ENCODE measurements at places on chromosomes 6 and 20.

DNA sequence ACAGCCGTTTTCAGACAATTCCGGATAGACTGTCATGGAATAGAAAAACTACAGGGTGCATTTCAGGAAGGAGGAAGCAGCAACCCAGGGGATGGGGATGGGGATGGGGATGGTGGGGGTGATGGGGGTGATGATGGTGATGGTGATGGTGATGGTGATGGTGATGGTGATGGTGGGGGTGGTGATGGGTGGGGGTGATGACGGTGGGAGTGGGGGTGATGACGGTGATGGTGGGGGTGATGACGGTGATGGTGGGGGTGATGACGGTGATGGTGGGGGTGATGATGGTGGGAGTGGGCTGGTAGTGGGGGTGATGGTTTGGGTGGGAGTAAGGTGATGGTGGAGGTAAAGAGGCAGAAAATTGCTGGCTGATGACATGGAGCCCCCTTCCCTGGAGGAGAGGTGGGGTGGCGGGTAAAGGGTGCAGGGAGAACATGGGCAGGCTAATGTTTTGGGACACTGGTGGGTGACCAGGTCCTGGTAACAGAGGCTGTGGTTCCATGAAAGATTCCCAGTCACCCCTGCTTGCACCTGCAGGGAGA, 17.5 kb downstream of the LAMA5 start:
- DNase-seq: no peak

DNA sequence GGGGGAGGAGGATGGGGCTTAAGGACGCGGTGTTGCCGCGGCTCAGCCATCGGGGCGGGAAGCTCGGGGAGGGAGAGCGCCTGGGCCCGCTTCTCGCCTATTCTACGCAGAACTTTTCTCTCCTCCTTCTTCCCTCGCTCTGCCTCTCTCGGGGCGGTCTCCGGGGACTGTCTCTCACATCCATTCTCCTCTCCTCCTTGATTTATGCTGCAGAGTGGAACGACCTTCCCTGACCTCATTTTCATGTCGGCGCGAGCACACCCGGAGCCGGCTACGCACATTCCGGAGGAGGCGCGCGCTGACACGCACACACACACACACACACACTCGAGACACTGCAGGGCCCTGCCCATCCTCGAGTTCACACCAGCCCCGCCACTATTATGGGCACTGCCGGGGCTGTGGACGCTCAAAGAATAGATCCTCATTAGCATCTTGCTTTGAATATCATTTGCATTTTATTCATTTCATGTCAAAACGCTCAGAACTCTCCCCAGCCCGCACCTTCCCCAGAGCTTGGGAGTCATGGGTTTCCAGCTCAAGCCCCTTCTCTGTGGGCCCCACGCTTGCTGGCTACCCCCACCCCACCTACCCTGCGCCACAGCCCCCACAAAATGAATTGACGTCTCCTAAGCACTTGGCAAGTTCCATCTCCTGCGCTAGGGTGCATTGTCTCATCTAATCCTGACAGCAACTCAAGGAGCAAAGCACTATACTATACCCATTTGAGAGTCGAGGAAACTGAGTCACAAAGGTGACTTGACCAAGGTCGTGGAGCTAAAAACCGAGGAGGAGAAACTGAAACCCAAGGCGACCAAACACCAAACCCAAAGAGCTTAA, 36.8 kb downstream of the NCR2 start:
- DNase-seq: no peak

DNA sequence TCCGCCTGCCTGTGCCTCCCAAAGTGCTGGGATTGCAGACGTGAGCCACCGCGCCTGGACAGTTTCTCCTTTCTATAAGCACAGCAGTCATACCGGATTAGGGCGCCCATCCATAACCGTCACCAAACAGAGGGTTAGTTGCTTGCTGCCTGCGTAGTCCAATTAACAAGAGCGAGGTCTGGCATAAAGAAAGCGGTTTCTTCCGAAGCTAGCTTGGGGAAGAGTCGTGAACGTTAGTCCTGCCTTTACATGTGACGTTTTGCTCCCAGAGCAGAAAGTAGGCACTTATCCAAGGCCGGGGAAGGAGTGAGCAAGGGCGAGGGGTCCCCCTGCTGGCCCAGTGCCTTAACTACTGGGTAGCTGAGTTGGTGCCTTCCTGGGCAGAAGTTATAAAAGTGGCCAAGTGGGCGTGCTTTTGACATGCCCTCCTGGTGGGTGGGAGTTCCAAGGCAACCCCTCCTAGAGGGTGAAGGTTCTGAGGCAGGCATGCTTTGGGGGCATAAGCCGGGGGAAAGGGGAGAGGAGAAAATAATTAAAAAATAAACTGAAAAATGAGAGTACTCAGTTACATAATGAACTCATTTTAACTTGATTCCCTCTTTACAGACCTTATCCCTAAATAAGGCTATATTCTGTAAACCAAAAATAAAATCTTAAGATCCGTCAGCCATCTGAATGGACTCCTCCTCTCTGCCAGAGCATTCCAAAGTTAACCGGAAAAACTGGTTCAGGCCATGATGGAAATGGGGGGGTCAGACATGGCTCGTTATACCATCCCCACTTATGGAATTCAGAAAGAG, 88.0 kb downstream of the FAM217A start:
- peak; percentile 38 for DNase-seq

- no peak for DNase-seq
Observed at GRCh38 chr20:2210646-2211552, 84.9 kb upstream of the TGM3 start.

DNA sequence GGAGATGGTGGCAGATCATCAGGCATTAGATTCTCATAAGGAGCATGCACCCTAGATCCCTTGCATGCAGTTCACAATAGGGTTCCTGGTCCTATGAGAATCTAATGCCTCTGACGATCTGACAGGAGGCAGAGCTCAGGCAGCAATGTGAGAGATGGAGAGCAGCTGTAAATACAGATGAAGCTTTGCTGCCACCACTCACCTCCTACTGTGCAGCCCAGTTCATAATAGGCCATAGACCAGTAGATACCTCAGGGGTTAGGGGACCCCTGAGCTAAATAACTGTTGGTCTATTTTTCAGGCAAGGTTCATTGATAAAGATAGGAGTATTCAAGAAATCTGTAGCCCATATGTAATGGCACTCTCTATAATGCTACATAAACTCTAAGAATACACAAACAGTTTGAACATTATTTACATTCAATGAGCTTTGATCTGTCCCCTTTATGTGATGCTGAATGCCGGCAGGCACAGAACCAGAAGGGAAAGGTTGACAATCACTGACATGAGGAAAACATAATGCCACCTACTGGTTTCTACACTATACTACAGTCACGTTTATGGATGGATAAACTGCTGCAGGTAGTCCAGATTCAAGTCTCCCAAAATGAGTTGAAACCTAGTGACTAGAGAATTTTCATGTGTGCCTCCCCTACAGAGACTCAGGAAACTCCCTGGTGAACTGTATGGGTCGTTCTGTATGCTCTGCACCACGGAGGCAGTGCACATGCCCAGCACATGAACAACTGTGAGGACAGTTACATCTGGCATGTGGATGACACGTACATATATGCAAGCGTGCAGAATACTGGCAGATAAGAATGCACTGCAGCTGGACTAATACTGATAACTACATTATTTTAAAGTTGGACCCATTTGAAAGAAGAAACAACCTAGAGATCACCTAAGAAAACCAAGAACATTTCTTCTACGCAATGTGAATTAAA, 72.0 kb downstream of the DST start:
- no peak for DNase-seq

DNA sequence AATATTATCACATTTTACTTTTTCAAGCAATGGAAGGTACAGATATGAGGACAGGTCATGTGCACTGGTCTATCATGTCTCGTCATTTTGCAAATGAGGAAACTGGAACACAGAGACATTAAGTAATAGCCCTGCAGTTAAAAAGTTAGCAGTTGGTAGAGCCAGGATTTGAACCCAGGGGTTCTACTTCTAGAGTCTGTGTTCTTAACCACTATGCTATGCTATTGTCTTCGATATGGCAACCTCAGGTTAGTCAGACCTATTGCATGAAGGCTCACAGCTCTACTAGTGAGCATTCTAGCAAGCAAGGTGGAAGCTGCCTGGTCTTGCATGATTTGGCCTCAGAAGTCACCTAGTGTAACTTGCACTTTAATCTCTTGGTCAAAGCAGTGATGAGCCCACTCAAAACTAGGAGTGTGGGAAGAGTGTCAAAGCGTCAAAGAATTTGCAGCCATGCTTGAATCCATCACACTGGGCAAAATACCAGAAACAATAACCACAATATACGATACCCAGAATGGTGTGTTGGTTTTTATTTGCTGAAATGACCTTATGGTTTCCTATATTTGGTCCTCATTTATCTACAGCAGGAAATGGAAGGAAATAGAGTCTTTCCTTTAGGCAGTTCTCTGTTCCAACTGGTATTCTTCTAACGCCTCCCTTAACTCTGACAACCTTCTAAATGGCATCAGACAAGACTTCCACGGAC, 20.4 kb upstream of the BMP2 start:
- DNase-seq: no peak

DNA sequence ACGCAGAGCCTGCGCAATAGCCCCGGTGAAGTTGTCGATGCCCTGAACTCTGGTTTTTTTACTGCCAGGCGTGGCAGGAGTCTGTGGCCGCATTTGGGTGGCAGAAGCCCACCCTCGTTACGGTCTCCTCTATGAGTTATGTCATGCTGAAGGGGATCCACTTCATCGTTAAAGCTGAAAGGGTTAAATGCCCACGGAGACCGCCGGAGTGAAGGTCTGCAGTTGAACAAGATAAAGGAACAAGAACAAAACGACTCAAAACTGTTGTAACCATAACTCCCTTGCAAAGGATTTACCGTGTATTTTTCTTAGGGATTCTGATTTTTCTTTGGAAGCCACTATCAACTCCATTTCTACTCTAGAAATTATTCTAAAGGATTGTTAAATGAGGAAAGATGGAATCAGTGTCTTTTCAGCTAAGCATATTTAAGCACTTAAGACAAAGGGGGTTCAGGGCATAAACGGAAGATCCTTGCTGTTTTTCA, 501 bp upstream of the ELOVL5 start:
- DNase-seq: no peak

DNA sequence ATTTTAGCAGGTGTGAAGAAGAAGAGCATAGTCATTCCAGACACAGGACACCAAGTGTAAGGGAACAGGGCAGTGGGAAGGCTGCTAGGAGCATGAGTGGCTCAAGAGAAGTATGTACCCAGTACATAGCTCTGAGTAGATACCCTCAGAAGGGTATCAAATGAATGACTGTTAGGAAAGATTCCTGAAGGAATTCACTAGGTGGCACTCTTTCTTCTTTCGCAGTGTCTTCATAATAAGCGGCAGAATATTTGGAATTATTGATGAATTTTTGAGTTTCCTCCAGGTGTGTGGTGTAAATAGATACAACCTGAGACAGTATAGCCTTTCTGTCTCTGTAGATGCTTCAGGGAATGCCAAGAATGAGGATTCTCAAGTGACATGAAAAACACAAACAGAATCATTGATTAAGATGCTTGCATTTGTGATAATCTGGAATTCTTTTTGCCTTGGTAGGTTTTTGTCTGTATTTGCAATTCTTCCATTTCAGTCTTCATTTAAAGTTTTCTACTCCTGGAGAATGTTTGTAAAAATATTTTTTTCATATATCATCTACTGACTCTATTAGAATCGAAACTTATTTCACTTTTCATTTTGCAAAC, 264.3 kb upstream of the RIMS1 start:
- no peak for DNase-seq

GRCh38 chr6:131143319-131143718, 8.1 kb downstream of the AKAP7 start:
- DNase-seq: no peak

DNA sequence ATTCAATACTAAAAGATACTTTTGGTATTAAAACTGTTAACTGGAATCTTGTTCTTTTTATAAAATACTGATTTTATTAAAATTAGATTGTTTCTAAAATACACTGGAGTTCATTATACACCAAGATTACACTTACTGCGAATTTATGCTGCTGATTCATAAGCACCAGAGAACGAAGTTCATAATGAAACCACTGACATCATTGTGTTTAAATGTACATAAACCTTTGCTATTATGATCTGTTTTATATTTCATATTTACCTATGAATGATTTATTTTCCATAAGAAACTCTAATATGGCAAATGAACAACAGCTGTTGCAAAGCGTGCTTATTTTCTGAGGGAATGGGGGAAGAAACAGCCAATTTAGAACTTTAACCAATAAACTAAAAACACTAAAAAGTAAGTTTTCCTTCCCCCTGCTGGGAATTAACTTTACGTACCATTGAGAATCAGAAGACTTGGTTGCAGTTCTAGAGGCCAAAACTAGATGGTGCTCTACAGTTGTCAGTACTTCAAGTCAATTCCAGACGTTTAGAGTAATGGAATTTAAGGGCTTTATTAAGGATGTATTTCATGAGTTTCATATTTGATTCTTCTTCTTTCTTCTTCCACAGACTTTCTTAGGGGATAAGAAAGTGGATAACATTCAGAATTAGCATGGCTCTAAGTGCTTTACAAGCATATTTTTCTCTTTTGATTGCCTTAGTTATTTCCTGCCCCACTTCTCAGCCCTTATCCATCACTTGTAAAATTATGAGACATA, 30.8 kb upstream of the COL19A1 start:
- DNase-seq: no peak

GRCh38 chr6:15874821-15875220, 212.0 kb upstream of the DTNBP1 start:
- DNase-seq: no peak

DNA sequence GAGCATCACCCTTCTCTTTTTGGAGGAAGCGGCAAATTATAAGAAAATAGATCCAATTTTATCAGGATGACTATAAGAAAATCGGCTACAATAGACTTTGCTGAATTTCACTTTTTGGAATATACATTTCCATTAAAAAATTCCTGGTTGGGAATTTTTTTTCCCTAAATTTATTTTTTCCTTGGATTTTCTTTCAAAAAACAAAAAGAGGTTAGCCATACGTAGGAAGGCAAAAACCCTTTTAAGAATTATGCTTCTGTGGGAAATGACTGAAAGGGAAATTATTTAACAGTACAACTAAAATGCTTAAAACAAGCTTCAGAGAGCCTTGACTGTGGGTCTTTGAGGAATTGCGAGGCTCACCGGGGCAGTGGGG, 86.9 kb downstream of the SLC22A23 start:
- DNase-seq: no peak

DNA sequence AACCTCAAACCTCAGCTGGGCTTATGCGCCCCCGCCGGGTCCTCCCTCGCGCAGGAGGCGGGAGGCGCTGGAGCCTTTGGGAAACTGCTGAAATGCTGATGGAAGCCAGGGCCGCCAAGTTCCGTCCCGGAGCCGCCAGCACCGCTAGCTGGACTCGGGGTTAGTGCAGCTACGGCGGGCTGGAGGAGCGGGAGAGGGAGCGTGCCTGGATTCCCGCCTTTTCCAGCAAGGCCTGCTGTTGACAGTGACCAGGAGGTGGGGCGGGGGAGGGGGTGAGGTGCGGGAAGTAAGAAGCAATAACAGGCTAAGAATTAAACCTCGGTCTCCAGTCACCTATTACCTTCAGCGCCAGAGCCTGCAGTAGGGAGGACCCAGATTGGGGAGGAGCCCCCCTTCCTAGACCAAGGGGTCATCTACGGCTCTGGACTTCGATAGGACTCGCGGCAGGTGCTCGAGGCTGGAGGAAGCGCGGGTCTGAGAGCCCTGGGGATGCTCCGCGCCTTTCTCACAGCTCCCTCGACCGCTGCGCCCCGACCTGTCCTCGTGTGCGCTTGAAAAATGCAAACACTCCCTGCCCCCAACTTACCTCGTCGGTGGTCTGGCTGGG, 20.5 kb downstream of the COL9A1 start:
- no peak for DNase-seq
